Upper lobe of right lung (tissue), 1 donor: ENCODE measurements at places on chromosomes 6 and 20.

DNA sequence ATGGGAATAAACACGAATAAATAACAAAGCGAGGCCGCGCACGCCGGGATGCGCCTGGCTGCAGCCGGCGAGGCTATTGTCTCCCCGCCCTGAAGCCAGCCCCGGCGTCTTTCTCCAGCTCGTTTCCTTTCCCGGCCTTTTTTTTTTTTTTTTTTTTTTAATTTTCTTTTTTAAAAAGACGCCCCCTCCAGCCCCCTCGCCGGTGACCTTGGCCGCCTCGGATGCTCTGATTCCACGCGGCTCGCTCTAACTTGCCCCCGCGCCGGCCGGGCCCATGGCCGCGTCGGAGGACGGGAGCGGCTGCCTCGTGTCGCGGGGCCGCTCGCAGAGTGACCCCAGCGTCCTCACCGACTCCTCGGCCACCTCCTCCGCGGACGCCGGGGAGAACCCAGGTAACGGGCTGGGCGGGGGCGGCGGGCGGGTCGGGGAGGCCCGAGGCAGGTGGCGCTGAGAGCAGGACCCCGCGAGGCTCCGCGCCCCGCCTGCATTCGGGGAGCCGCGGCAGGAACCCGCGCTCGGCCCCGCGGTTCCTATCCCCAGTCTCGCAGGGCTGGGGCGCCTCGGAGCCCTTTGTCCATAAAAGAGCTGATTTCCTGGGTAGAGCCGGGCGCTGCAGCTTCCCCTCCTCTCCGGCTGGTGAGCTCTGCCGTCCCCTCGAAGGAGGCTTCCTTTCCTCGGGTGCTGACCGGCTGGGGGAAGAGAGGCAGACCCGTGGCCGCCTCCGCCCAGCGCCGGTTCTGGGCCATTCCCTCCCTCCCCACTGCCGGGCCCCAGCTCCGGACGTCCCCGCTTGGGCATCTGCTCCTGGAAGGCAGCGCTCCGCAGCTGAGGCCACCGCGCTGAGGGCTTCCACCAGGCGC, 631 bp downstream of the PHACTR3 start:
- DNase-seq: no peak

GRCh38 chr20:48618052-48618451, 209.7 kb downstream of the PREX1 start:
- DNase-seq: peak; percentile 61

DNA sequence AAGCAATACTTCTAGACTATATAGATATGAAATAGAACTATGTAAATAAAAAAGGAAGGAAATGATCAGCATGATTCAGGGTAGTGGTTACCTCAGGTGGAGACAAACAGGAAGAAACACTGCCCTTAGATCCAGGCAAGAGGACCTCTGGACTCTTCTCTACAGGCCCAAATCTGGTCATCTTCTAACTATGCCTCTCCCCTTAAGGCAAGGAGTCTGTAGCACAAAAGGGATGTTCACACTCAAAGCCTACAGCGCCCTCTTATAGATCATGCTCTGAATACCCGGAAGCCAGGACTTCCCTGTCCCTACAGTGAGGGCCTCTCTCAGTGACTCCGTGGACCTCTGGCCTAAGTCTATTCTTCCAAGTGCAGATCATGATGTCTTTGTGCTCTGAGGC, 30.4 kb upstream of the HIVEP2 start:
- no peak for DNase-seq

- no peak for DNase-seq
These were observed 100.4 kb downstream of the JAG1 start for GRCh38 chr20:10573273-10573950.

DNA sequence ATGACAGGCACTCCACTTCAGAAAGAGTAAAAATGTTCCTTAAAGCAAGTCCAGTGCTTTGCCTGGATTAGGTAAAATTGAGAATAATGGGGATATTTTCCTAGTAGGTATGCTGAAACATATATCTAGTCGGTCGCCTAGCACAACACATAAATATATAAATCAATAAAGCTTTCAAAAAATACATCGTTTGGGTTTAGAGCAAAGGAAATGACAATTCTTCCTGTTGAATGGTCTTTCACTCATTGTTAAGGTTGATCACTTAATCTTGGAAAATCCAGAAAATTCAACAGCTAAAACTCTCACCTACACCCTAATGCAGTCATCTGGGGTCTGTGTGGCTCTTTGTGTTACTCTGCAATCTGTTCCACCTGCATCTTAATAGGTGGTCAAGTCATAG, 13.9 kb downstream of the HAO1 start:
- DNase-seq: no peak

DNA sequence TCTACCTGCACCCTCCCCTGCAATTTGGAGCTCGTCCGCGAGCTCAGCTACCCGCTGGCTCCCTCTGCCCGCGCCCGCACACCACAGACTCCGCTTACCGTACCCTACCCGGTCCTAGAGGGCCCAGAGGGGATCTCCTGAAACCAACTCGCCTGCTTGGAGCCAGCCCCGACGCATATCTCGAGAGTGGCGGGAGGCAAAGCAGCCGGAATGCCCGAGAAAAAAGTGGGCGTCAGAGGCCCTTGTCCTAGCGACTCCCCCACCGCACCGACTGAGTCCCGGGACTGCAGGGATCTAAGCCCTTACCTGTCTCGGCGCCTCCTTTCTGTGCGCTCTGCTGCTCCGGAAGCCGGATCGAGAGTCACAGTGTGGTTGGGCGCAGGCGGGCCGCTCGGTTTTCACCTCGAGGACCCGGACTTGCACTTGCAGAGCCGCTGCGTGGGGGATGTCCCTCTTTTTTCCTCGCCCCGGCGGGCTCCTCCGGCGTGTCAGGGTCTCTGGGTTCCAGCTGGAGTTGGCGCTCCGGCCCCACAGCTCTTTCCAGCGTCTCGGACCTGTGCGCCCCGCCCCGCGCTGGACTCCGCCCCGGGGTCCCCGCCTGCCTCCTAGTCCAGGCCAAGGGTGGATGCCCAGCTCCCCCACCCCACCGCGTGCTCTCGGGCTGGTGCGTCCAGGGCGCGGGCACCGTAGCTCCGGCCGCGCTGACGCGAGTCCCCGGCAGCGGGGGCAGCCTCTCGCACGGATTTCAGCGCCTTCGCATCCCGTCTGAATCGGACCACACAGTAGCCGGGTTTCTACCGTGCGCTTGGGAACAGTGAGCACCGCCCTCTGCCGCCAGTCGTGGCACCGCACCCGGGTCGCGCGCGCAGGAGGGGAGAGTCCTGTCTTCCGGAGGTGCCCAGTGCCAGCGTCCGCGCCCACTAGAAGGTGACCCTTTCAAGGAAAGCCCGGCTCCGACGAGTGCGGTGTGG, at the start of gene PROKR2:
Gene PROKR2 (minus strand): TSS at position 767 of the 971 bp plus-strand sequence. CDS start 2,585 bp downstream, outside the sequence.
- no peak for DNase-seq

- no peak for DNase-seq
These were observed 848.2 kb downstream of the DHX35 start for GRCh38 chr20:39810309-39810708.

- DNase-seq: no peak
These were observed 396.6 kb upstream of the ID4 start for GRCh38 chr6:19440531-19440930.

- DNase-seq: no peak
These were observed 19.7 kb upstream of the ULBP3 start for GRCh38 chr6:150088481-150089154.

- DNase-seq: peak; percentile 48
These were observed 19.7 kb downstream of the RAB44 start for GRCh38 chr6:36717231-36717825.

DNA sequence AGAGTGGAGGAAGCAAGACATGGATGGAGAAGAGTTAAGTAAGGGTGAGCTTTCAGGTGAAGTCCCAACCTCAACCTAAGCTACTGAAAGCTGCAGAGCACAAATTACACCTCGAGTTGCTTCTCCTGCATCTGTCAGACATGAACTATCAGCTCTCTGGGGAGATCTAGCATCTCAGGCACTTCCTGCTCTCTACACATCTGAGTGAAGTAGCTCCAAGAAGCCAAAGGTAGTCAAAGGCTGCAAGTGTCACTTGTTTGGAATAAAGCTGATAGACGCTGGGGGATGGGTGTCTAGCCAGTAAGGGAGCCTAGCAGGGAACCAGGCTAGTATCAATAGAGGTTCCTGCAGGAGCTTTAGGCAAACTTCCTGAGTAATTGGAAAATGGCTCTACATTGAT, 228.0 kb downstream of the PLCB1 start:
- no peak for DNase-seq

DNA sequence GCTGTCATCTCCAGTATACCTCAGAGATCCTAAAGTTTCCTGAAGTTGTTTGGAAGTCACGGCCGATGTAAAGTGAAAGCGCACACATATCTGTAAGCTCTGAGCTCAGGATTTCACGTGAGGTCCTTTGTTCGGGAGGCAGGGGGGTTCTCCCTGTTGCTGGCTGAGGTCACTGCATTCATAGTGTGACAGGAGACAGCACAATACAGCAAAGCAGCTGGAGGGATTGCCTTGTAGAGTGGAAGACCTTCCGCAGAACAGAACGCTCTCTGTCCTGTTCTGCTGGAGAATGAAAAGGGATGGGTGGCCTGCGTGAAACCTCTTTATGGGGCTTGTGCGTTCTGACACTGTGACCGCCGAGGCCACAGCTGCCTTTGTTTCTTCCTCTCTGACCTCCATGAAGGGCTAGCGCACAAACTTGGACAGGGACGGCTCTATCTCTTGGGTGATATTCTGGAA, 13.4 kb upstream of the SERPINB1 start:
- DNase-seq: no peak

DNA sequence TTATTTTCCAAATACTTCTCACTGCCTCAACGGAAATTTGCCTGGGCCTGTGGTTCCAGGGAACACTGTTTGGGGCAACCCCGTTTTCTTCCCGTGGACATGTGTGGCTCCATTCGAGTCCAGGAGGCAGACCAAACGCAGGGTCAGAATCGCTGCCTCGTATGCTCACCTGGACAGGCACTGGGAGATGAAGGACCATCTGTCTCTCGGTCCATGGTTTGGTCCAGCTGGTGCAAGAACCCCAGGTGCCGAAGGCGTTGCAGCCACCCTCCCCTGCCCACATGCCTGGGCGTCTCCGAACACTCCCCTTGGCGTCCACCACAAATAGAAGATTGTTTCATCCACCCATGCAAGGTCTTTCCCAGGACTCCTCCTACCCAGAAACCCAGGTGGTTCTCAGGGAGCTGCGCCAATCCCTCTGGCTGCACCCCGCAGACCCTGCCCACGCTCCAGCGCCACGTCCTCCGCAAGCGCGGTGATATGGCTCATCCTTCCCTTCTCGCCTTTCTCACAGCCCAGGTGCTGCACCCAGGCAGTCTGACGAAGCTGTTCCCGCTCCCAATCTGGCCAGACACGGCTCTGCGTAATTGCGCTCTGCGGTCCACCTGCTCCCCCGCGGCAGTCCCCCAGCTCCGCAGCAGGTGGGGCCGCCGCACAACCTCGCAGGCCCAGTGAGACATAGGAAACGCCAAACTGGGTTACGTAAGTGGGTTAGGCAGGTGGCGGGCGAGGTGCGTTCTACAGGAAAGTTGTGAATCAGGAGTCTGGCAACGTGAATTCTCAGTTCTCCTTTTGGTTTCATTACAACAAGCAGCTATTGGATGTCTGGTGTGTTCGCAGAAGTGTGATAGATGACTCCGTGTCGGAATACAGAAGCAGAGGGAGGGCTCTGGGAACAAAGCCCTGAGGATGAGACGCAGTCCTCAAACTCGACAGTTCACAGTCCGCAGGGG, 146.2 kb upstream of the ECI2 start:
- DNase-seq: peak; percentile 76

DNA sequence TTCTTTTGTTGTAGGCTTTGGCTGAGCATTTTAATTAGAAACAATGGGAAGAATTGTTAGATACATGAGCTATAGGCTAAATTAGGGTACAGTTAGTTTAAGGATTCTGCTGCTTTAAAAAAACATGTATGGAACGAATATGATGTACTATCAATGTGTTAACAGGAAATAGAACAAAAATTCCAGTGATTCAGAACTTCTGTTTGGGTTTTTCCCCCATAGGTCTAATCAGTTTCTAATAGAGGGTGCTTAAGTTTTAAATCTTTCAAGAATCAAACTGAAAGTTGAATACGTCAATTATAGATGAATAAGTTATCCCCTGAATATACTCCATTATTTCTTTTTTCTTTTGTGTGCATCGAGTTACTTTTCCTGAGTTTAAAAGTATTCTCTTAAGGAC, 1.9 kb downstream of the TAB2 start:
- no peak for DNase-seq

GRCh38 chr6:73612611-73613010, 41.2 kb downstream of the SLC17A5 start:
- no peak for DNase-seq

- no peak for DNase-seq
These were observed 127.4 kb upstream of the HCRTR2 start for GRCh38 chr6:55046869-55047422.
